ENCODE measurements at places on chromosomes 3 and 15.

DNA sequence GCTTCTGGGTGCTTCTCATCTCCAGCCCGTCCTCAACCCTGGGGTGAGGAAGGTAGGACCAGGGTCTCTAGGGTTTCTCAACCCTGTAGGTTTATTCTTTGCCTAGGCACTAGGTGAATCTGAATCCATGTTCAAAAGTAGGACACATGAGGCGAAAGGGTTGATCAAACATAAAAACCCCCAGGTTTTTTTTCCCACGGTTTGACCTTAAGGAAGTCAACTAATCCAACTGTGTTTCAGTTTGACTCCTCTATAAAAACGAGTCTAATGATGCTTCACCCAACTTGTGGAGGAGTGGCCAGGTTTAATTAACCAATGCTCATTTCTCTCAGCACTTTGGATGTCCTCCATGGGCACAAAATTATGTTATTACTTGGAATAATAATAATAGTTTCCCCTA, 335.9 kb upstream of the ICE2 start:
- no peak for DNase-seq

DNA sequence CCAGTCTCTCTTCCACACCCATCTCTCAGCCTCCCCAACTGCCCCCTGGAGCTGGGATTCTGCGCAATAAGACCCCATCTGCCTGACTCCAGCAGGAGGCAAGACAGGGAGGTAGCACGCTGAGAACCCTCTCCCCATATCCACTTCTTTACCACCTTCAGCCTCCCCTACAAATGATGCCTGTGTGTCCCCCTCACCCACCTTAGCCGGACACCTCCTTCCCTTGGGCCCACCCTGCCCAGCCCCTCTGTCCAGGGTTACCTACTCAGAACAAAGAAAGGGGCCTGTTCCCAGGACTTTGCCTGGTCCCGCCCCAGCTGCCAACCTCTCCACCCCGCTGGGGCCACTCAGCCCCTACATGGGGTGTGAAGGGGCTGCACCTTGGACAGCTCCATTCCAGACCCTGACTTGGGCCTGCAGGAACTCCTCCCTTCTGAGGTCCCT, 40.8 kb upstream of the ATP2B2 start:
- no peak for DNase-seq

DNA sequence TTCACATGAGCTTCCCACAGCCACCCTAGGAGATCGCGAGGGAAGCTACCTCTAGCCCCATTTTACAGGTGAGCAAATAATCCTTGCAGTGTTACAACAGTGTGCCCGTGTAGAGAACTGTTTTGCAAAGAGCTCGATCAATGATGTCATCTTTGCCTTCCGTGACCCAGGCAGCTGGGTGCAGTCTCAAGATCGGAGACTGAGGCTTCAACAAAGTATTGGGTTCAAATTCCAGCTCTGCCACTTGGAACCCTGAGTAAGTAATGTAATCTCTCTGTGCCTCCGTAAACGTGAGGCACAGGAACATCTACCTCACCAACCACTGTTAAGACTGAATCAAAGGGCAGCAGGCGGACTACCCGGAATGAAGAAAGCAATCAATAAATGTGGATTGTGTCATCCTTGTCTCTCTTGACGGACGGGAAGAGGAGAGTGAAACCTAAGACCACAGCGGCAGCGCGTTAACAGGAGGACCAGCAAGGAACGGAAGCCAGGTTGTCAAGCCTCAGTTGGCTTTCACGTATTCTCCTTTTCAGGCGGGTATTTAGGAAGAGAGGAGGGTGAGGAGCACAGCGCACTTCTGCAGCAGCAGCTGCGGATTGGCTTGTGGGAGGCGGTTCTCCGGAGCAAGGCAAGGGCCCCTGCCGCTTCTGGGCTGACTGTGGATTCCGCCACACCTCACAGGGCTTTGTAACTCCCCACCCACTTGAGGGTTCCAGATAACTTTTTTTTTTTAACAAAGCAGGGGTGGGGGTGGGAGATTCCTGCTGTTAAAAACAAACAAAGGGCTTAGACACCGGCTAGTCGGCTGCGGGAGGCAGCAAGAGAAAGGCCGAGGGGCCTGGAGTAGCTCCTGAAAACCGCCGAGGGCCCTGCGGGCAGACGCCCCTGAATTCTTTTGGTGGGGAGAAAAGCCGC, 1.5 kb upstream of the SMAD3 start:
- DNase-seq, result no peak

- no peak for DNase-seq
These were observed 66.1 kb upstream of the SMAD3 start for GRCh38 chr15:66999046-66999968.

GRCh38 chr3:175777965-175778364, 918.8 kb downstream of the NAALADL2 start:
- DNase-seq, result no peak

GRCh38 chr3:197023241-197023997, 6.2 kb downstream of the MELTF start:
- no peak for DNase-seq

- DNase-seq, result no peak
These were observed 744 bp downstream of the ZNF619 start for GRCh38 chr3:40477666-40478065.

- no peak for DNase-seq
These were observed 114.2 kb upstream of the AZI2 start for GRCh38 chr3:28462866-28463265.

DNA sequence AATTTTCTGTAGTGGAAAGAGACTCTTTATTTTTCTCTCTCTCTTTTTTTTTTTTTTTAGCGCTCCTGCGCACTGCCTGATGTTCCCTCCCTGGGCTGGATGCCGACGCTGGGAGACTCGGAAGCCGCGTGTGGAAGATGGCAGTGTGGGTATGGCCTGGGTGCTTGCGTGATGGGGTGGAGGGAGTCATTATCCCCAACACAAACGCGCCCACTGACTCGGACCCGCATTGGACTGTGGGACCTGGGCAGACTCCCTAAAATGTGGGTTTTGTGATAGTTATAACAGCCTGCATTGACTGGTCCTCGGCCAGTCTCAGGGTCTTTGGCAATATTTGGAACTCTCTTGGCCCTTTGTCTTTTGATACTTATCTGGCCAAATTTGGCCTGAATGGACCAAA, 157.9 kb downstream of the TJP1 start:
- DNase-seq, result no peak

DNA sequence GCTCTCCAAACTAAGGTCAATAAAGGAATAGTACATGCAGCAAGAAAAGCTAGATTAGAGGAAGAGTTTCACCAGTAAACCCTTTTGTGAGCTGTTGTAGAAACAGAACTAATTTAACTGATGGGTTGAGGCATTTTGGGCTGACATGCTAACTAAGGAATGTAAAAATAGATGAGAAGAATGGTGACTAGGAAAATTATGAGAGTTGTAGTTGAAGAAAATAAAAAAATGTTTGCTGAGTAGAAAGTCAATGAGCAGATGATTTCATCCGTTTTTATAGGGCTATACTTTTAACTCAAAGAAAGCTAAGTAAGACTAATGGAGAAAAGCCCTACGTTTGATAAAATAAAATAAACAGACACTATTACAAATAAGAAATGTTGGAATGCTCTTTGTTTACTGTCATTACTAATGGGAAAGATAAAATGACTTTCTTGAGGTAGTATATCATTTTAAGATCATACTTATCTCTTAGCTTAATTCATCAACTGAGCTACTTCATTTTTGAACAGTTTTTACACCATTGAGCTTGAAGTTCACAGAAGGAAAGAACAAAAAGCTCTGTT, 209.4 kb upstream of the DPH6 start:
- no peak for DNase-seq

GRCh38 chr3:38334142-38335055, 12.2 kb upstream of the XYLB start:
- DNase-seq, result no peak

DNA sequence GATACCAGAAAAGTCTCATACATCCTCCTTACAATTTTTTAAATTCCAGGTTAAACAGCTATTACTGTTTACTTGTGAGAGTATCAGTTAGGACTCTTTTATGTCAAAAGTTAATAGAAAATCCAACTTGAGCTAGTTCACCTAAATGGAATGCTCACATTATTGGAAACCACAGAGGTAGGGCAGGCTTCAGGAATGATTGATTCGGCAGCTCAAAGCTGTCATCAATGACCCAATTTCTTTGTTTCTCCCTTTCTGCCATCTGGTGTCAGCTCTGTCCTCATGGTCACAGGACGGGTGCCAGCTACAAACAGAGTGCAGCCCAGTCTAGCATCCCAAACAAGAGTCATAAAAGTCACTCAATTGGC, 32.2 kb downstream of the CFAP20DC start:
- no peak for DNase-seq

- DNase-seq, result no peak
These were observed 3.7 kb upstream of the EFHB start for GRCh38 chr3:19937459-19938294.

DNA sequence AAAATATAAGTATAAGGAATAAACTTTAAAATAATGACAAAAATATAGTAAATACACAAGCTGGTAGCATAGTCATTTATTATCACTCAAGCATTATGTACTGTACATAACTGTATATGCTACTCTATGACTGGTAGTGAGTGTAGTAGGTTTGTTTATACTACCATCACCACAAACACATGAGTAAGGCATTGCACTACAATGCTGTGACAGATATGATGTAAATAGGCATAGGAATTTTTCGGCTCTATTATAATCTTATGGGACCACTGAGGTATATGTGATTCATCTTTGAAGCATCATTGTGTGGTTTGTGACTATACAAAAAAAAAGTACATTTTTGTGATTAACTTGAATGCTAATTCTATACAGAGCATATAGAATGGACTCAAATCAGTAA, 35.3 kb upstream of the FBN1 start:
- no peak for DNase-seq

GRCh38 chr3:11290743-11291680, 18.8 kb downstream of the ATG7 start:
- DNase-seq, result no peak

GRCh38 chr3:46861605-46862368, 1.5 kb downstream of the MYL3 start:
- no peak for DNase-seq

- DNase-seq, result no peak
These were observed 25.4 kb downstream of the KY start for GRCh38 chr3:134625462-134625861.

DNA sequence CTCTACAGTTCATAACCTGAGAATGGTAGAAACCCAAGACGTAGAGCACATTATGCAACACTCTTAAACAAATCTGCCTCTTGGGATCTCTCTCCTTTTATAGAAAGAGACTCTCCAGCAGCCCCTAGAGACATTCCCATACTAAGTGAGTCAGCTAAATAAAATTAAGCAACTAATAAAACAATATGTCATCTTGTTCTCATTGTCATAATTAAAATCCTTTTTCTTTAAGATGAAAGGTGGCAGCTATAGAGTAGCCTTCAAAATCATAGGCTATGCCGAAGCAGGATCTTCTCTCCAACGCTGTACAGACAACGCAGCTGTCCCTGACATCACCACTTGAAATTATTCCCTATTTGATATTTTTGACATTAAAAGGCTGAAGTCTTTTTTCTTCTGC, 790.0 kb downstream of the FHIT start:
- no peak for DNase-seq

DNA sequence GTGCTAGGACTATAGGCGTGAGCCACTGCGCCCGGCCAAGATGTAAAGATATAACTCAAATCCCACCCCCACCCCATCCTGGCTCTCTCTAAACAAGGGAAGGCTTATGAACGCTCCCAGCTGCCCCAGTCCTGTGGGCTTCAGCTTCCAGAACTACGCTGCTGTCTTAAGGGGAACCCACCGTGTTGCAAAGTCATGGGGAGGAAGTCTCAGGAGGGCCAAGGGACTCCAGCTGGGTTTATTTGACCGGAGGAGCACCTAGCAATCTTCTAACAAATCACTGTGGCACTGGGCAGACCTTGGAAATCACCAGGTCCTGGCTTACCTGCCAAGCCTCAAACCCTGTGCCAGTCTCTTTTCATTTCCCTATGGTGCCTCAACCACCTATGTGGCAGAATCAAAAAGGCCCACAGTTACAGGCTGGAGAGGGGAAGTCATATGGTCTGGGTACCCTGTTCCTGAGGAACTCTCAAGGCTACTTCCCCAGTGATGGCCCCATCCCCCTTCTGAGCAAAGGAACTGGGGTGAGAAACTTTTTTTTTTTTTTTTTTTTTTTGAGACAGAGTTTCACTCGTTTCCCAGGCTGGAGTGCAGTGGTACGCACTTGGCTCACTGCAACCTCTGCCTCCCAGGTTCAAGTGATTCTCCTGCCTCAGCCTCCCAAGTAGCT, 83.4 kb downstream of the RBPMS2 start:
- no peak for DNase-seq

- DNase-seq, result no peak
These were observed 6.9 kb downstream of the MAP1A start for GRCh38 chr15:43524254-43524845.

DNA sequence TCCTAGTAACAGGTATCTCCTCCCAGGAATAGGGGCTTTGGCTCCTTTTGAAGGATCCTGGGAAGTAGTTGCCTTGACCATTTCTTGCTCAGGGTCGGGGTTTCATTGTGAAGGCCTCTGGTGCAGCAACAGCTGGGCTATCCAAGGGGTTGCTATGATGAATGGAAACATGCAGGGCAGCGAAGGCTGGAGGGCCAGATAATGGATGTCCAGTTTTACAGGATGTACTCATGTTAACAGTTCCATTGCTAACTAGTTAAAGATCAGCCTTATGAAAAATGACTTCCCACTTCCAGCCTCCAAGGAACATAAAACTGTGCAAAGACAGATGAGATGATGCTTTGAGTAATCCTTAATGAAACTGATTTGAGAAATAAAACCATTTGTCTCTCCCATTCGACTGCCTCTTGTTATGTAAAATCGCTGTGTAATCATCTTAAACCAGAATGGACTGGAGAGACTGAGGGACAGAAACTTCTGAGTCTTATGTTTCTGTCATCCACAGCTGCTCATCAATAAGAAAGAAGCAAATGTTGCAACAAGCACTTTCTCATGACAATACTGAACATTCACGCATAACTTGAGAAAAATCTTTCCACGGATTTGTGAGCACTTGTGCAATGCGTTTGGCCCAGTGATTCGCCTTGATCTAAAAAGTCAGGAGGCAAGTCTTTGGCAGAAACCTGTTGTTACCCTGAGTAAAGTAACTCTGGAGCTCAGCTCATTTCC, 473.5 kb upstream of the RGMA start:
- no peak for DNase-seq

DNA sequence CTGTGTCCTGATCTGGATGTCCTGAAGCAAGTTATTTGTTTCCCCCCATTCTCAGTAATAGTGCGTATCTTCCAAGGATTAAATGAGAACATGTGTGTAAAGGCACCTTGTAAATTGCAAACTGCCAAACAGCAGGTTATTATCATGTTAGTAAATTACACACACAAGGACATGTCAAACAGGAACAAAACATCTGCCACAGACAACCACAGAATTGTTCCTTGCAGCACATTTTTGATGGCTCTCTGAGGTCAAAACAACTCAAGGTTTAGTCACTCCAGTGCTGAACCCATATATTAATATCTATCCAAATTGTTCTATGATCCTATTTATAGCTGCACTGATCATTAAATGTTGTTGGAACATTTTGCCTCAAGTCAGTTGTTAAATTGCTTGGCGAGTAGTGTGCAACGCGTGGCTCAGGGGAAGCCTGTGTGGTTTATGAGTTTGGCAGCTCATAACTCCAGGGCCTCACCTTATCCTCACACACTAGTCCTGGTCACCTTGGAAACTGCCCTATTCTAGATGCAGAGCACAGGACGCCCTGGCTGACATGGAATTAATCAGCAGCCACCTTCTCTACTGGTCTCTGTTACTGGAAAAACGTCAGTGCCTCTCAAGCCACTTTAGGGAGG, 46.3 kb upstream of the CDV3 start:
- no peak for DNase-seq

Data from cortex of kidney (tissue), 1 donor.